NCI-H2227 treated with DMSO at 0.1 percent for 48 hours (cell line): ENCODE measurements at places on chromosomes 3 and 15.

DNA sequence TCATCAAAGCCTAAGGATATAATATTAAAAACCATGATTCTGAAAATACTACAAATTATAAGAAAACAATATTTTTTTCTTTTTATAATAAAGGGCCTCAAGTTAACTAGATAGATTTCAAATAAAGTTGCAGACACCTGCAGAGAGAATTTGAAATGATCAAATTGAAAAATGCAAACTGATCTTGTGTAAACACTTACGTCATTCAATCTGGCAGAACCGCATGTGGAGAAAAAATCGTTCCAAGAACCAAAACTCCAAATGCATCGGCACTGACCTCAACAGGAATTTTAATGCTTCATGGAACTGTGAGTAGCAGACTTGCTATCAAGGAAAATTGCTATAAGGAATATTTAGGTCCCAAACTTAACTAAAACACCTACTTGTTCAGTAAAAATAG is 17.2 kb downstream of the CPA3 start:
- no peak for DNase-seq

DNA sequence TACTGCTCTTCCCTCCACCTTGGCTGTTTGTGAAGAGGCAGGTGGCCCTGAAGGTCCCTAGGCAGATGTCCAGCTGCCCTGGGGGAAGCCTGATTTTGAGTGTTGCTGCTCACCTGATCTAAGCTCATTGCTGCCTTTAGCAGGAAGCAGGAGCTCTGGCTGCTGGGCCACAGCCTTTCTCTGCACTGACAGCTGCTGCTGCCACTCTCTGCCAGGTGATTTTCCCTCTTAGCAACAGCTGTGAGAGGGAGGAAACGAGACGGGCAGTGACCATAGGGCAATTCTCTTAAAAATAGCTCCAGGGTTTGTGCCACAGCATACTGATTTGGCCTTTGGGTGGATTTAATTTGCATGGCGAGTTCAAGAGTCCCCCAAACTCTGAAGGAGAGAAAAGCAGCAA is 415.8 kb upstream of the SEMA6D start:
- no peak for DNase-seq

DNA sequence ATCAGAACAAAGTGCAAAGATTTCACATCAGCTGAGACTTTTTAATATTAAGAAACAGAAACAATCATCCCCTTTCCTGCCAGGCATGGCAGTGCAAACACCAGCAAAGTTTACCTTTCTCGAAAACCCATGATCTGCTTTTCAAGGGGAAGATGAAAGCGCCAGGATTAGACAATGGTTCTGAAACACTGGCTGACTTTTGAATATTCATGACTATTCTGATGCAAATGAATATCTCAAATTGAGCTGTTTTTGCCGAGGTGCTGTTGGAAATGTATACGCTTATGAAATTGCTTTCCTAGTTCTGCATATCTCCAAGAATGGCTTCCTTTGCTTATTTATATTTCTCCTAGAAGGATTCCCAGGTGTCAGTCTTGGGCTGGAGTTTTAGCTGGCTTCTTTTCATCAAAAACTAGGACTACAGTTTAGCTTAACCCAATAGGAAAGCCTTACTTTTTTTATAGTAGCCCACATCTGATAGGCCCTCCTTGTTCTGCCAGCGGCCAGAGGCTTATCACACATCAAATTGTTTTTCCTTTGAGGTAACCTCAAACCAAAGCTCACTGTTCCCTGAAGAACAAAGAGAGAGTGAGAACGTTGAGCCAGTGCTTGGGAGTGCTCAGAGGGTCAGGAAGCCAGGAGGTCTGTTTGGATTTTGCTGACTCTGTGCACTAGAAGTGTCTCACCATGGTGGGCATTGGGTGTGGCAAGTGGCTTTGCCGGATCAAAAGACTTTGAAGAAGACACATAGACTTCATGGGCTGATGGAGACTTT is 74.0 kb upstream of the PLCL2 start:
- no peak for DNase-seq

DNA sequence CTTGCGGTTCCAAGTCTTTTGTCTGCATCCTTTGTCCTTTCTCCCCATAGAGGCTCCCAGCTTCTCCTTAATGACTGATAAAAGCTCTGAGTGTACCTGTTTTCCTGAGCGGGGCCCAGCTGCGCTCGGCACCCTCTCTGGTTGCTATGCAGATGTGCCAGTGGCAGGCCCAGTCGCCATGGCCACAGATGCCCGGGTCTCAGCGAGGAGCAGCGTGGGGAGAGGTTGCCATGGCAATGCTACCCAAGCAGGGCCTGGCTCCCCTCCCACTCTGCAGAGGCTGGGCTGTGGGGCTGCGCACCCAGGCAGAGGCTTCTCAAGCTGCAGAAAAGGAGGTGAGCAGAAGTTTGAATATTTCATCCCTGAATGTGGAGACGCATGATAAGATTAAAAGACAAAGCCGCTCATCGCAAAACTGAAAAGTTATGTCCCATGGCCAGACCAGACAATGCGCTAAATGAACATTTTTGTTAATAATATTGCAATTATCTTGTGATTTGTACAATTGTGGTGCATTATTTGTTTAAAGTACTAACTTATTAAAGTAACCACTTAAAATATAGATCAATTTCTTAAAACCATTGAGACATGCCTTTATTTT is 66.1 kb downstream of the TPRA1 start:
- DNase-seq, result peak; percentile 19

- no peak for DNase-seq
These were observed 41.9 kb downstream of the MEIS2 start for GRCh38 chr15:37058316-37058985.

GRCh38 chr3:182673336-182673735 is 120.0 kb upstream of the ATP11B start:
- DNase-seq, result no peak

DNA sequence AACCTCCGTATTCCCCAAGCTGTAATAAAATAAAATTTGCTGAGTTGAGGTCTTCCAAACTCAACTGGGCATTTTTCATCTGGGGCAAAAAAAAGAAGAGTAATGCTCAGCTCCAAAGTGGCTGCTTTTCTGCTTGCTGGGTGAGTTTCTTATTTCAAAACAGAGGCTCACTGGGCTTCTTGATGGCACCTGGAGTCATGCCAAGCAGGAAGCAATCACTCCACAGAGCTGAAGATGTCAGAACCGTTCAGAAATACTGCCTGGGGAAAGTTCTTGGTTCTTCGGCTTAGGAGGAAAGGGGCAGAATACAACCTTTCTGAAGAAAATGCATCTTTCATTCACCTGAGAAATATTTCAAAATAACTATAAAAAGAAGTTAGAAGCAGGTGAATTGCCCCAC is 4.1 kb downstream of the CCR9 start:
- peak; percentile 7 for DNase-seq

DNA sequence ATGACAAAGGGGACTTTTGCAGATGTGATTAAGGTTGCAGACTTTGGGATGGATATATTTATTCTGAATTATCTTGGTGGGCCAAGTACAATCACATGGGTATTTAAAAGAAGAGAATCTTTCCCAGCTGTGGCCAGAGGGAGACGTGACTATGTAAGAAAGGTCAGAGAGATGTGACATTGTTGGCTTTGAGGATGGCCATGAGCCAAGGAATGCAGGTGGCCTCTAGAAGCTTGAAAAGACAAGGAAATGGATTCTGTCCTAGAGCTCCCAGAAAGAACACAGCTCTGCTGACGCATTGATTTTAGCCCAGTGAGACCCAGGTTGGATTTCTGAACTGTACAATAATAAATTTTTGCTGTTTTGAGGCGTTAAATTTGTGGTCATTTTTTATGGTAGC is 616.0 kb upstream of the TBL1XR1 start:
- no peak for DNase-seq

GRCh38 chr3:104648823-104649222 is 717.9 kb upstream of the ALCAM start:
- no peak for DNase-seq

GRCh38 chr3:67384760-67385397 is 269.5 kb downstream of the SUCLG2 start:
- no peak for DNase-seq

DNA sequence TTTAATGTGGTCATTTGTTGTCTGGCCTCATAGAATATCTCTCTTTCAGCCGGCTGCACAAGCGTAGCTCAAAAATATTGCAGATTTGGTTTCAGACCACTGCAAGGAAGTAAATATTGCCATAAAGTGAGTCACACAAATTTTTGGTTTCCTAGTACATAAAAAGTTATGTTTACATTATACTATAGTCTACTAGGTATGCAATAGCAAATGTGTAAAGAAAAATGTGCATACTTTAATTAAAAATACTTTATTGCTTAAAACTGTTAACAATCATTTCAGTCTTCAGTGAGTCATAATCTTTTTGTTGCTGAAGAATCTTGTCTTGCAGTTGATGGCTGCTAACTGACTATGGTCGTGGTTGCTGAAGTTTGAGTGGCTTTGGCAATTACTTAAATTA is 425.1 kb upstream of the ROBO1 start:
- no peak for DNase-seq

DNA sequence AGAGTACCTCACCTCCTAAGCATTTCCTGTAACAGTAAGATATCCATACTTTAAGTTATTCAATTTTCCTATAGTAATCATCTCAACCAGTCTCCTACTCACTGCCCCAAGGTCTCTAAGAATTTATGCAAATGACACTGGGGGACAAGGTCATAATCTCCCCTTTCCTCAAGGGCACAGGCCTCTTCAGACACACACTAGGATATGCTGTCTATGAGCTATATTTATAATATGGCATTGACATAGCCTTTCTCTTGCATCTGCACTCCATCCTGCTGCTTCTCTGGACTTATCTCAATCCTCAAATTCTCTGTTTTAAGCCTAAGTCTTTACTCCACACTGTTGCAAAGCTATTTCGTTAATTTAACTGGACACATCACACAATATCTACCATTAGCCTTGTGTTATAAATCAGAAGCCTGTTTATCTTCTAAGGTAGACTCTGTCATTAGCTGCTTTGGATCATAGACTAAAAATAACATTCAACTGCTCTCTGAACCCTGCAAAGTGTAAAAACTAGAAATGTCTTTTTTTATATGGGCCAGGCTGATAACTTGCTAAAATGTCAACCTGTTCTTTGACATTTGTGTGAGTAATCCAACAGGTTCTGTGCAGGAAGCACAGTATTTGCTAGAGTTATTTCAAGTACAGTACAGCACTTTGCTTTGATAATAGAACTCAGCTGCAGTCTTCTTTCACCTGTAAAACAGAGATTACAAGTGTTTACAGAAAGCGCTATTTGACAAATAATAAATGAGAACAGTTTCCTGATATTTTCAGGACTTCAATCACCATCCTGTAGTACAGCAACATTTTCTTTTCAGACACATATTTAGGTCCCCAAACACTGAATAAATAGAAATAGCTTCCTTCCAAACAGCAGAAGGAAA is 17.8 kb upstream of the SEC62 start:
- no peak for DNase-seq

- DNase-seq, result no peak
These were observed 155.9 kb downstream of the GMNC start for GRCh38 chr3:190706582-190706981.

DNA sequence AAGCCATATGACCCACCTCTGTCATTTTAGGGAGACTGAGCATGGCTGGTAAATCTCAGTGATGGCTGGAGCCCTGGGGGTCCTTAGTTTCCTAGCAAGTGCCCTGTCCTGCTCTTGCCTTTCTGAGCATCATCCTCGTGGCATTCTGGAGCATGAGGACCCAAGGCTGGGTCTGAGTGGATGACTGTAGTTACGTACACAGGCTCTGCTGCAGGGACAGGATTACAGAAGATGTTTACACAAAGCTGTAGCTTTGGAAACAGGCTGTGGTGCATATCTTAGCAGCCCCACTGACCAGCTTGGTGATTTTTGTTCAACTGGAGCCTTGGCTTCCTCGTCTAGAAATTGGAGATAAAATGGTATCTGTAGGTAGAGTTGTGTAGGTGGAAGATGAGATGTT is 272.9 kb upstream of the CTDSPL start:
- DNase-seq, result no peak

DNA sequence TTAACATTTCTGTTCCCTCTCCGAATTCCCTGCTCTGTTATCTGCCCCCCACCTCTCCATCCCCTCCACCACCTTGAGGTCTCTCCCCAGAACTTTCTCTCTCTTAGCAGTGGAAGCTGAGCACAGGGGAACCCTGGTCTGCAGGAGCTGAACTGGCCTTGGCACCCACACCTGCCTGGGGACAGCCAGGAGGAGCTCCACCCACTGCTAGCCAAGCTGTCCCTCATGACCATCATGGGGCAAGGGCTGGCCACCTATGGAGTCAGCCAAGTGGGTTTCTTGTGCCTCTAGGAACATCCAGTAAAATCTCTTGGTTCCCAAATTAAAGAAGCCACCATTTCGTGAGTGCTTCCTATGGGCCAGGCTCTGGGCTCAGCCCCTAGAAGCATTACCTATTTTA is 276.4 kb upstream of the TLE3 start:
- DNase-seq, result no peak
